ENCODE measurements at places on chromosomes 6 and 20.

DNA sequence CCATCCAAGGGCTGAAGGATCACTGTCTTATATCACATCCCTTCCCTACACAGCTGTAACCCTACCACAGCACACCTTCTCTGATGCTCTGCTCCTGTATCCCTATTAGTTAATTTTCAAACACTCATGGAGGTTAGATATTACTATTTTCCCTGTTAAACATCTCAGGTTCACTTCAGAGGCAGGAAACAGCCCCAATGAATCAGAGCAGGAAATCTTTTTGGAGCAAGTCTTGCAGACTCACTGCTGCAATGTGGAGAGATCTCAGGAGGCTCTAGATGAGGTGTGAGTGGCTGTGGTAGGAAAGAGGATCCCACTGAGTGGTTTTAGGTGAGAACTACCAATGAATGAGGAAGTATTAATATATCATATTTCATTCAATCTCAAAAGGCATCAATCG lies 19.7 kb upstream of the HTR1B start:
- no peak for DNase-seq

DNA sequence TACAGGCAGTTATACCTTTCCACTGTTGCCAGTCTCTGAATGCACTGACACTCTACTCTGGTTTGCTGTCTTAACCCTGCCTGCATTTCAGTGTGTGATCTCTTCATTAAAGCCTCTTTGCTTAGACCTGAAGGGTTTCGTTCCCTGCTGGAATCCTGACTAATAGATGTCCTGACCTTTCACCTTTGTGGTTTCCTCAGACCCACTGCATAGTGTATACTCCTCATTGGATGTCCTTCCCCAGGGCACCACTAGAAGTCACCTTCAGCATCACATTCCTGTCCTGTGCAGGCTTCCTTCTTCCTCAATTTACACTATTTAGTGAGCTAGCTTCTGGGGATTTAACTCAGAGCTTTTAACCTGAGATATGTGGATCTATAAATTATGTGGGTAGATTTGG lies 120.6 kb downstream of the RCAN2 start:
- DNase-seq: peak; percentile 49

GRCh38 chr6:166393535-166393823 lies 10.7 kb upstream of the MPC1 start:
- no peak for DNase-seq

- DNase-seq: peak; percentile 54
Measured at GRCh38 chr6:53615633-53616449, 49.7 kb downstream of the KLHL31 start.

DNA sequence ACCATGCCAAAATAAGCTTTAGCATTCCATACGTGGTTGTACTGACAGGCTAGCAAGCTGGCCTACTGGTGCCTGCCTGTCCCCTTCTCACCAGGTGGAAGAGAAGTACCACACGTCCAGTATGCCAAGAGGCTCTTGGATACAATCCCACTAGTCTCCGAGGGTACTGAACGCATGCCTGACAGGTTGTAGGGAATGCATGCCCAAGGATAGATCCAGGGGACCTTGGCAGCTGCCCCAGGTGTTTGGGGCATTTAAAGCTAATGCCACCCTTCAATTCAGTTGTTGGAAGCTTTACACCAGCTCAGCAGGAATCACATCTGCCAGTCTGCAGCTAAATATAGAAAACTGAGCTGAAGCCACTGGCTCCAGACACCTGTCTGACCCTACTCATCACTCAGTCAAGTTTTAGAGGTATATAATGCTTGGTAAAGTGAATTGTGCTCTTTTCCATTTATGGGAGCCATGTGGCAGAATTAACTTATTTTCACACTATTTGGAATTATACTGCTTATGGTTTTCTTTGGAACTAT lies 4.9 kb downstream of the TUBB2B start:
- DNase-seq: no peak

DNA sequence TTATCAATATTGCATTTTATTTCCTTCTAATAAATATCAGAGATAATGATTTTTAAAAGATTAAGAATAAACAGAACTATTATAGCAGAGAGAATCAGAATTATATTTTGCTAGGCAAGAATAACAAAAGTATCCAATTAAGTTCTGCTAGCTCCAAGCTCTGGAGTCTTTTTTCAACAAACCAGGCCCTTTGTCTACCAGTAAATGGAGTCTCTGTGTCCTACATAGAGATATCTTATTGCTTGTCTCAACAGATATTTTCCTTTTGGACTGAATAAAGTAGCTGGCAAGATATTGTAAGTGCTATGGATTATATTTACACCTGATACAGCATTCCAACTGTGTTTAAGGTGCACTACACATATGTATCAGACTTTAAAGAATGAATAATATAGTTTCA lies 107.1 kb downstream of the DST start:
- DNase-seq: no peak

DNA sequence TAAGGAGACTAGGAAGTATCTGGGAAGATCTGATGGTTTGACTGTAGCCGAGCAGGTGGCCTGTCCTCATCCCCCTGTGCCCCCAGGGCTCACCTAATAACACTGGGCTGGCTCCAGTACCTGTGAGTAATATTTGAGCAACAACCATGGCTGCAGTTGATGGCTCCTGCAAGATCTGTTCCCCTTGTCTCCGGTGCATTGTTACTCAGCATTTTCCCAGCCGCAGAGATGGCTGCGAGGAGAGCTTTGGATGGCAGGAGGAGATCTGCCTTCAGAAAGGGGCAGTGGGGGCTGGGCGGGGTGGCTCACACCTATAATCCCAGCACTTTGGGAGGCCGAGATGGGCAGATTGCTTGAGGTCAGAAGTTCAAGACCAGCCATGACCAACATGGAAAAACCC lies 39.3 kb downstream of the PTK7 start:
- peak; percentile 61 for DNase-seq

DNA sequence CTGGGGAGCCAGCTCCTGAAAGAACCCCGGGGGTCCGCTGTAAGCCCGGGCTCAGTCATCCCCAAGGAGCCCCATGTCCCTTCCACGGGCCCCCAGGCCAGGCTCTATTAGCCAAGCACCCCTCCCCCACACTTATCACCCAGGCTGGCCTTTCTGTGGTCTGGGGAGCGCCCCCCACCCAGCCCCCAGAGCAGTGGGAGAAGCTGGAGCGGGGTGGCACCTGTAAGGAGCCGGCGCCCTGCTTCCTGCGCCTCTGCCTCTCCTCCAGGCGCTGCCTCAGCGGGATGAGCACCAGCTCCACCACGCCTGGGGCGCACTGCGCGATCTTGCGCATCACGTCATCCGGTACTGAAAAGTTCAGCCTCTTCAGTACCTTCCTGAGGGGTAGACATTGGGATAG lies 2.3 kb downstream of the SPEF1 start:
- DNase-seq: no peak

DNA sequence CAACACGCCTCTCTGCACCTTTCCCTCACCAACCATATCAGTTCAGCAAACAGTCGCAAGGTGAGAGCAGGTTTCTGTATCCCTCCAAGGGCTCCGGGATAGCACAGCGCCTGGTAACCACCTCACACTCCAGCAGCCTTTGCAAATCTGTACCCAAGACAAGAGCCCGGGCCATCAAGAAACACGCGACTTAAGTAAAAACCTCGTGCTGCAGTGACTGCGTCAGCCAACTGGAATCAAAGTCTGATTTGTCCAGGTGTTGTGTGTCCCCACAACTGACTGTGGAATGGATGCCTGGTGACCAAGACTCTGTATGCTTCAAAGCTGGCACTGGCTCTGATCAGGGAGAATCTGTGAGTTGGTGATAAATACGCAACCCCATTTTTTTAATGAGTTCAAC lies 74.1 kb downstream of the NINL start:
- DNase-seq: no peak

GRCh38 chr6:129709769-129710449 lies at the start of gene ARHGAP18:
Gene ARHGAP18, minus strand, starts transcription at chr6:129710177. Its CDS starts 41 bp downstream, at chr6:129710136.
- peak; percentile 89 for DNase-seq

GRCh38 chr6:161549977-161550655 lies 276.3 kb upstream of the AGPAT4 start:
- DNase-seq: no peak

- no peak for DNase-seq
Measured at GRCh38 chr6:117034547-117034946, 157.5 kb downstream of the RFX6 start.

GRCh38 chr20:16612706-16613105 lies 39.5 kb upstream of the KIF16B start:
- no peak for DNase-seq

GRCh38 chr6:47016909-47017308 lies 25.2 kb downstream of the ADGRF1 start:
- no peak for DNase-seq
